ENCODE measurements at places on chromosomes 1 and 21.

GRCh38 chr1:71462247-71462646, 381.4 kb upstream of the ZRANB2 start:
- DNase-seq: no peak

- DNase-seq: no peak
These were observed 118.9 kb downstream of the KCNJ6 start for GRCh38 chr21:37797403-37797802.

GRCh38 chr21:32455548-32455947, 43.0 kb downstream of the EVA1C start:
- DNase-seq: no peak

DNA sequence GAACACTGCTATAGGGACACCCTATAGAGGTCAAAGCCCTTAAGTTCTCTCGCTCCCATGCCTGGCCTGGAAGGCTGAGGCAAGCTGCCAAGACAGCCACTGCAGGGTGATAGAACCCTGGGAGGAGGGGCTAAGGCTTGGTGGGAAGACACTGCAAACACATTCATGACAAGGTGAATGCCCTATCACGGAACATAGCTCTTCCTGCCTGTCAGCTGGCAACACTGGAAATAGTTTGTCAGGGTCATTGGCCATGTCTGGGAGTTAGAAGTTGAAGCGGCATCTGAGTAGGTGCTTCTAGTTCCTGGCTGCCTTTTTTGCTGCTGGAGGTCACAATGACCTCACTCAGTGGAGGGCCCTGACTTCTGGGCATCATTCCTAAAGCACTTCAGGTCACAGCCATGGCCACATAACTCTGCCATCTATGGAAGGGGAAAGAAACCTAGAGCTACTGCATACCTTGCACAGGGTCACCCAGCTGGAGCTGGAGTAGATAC, 4.2 kb downstream of the FABP3 start:
- DNase-seq: no peak

DNA sequence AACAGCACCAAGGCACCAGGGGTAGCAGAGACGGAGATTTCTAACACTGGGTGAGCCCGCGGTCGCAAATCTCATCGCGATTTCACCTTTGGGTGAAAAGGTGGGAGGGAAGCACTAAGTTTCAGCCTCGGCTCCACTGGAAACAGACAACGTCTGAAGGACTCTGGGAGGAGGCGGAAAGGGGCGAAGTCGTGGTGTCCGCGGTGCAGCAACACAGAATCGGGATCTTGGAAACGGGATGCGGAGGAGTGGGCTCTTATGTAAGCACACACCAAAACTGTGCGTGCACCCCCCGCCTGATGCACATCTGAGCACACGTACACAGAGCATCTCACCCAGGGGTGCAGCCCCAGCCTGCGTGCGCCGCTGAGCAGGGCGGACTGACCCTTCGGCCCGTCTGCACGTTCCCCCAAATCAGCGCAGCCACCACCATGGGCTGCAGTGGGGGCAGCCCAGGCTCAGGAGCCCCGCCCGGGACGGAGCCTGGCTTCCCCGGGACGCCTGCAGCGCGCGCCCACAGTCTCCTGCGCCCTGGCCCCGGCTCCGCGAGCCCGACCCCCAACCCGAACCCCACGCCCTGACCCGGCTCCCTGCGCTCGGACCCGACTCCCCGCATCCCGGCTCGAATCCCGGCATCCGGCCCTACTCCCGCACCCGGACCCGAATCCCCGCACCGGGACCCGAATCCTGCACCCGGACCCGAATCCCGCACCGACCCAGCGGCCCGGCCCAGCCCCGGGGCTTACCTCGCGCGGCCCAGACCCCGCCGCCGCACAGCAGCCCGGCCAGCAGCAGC, 670 bp downstream of the CLSTN1 start:
- no peak for DNase-seq

GRCh38 chr1:145898756-145899155, 11.1 kb downstream of the ITGA10 start:
- no peak for DNase-seq

DNA sequence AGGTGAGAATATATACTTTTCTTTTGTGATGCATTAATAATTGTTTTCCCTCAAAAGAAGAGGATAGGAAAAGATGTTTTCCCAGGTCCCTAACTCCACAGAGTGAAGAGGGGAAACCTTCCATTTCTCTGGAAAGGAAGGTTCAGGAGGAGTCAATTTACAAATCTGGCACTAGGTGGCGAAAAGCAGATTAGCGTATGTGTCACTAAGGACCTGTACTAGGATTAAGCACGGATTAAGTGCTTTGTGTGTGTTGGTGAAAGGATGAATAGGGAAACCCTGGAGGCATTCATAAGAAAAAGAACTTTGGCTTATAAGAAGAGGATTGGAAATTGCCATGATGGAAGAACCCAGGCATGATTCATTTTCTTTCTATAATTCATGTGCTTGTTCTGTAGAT, 410.1 kb upstream of the PLXNA2 start:
- DNase-seq: no peak

All from right atrium auricular region (tissue), 2 donors.